ENCODE measurements at places on chromosomes 5 and 9.

DNA sequence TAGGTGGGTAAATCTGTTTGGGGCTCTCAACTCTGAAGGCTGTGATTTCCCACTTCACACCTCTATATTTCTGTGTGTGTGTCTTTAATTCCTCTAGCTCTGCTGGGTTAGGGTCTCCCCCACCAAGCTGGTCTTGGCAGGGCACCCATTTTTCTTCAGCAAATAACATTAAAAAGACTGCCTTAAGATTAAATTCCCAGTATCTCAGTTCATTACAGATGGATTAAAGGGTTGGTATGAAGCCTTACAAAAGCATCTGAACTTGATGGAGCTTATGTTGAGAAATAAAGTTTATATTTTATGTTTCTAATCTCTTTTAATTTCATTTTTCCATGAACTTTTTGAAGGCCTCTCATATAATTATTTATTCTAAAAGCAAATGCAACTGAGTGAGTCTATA lies 11.7 kb downstream of the PCAT7 start:
- H3K27me3 ChIP-seq = no peaks in the 10 kb centered on the region
- DNase-seq = no peak
- H3K36me3 ChIP-seq = no peaks in the 10 kb centered on the region
- H3K4me1 ChIP-seq = peaks cover 8% of the 10 kb centered on the region

DNA sequence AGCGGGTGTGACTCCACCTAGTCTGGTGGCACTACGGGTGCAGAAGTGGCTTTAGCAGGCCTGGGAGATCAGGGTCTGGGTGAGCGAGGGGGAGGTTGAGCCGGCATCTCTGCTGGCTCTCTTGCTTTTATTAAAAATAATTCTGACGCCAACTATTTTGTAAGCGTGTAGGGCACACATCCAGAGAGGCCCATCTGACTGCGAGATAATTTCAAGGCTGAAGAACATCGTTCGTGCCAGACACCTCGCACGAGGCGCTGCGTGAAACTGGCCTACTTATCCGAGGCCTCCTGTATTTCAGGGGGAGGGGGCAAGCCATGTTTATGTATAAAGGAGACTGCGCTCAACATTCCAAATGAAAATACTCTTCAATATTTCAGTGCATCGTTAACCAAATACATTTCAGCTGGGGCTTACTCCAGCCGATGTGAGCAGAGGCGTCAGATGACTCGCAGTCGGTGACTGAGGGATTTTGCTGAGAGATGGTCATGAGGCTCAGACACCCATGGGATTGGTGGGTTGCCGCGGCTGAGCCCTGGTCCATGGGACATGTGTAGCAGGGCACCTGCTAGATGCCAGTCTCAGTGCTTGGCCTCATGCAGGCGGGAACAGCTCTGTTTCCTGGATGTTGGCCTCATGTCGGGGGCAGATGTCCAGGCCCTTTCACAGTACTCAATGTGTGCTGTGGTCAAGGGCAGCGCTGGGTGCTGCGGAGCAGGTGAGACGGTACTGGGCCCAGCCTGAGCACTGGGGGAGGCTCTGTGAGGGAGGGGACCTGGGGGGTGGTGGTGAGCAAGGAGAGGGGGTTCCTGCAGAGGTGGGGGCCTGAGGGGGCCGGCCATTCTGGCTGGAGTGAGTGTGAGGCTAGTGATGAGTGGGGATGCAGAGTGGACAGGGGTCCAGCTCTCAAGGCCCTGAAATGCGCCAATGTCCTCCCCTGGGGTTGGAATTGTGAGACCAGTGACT lies 201.5 kb downstream of the DAB2IP start:
- no peaks in the 10 kb centered on the region for H3K4me1 ChIP-seq
- H3K27me3 ChIP-seq = peaks cover 30% of the 10 kb centered on the region
- H3K27ac ChIP-seq = no peak overlapping the region
- H3K36me3 ChIP-seq = no peaks in the 10 kb centered on the region
- DNase-seq = no peak
- H3K4me3 ChIP-seq = no peak overlapping the region

GRCh38 chr5:125969814-125970171 lies 453.4 kb upstream of the GRAMD2B start:
- no peak overlapping the region for H3K4me3 ChIP-seq
- H3K36me3 ChIP-seq = no peaks in the 10 kb centered on the region
- no peak for DNase-seq
- H3K27ac ChIP-seq = no peak overlapping the region

GRCh38 chr5:2196416-2196815 lies 313.7 kb upstream of the IRX4 start:
- no peaks in the 10 kb centered on the region for H3K4me1 ChIP-seq
- DNase-seq = no peak
- no peaks in the 10 kb centered on the region for H3K36me3 ChIP-seq
- no peak overlapping the region for H3K27ac ChIP-seq

DNA sequence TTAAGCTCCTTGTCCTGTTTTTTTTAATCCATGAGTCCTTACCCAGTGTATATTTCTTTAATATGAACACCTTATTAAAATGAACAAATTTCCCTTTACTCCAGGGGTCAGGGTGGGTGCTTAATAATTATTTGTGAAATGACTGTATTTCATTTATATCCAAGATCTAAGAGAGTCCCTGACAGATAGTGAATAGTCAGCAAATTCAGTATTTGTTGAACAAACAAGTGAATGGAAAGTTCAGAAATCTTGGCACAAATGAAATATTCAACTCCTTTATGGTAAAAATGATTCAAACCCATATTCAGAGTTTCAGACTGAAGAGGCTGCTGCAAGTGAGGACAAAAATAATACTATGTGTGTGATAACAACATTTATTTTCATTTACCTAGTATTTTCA lies 59.9 kb downstream of the ASTN2 start:
- H3K27me3 ChIP-seq = no peaks in the 10 kb centered on the region
- H3K4me3 ChIP-seq = no peak overlapping the region
- H3K4me1 ChIP-seq = no peaks in the 10 kb centered on the region

Data from HepG2 (cell line).